ENCODE measurements at places on chromosomes 16 and 17.

DNA sequence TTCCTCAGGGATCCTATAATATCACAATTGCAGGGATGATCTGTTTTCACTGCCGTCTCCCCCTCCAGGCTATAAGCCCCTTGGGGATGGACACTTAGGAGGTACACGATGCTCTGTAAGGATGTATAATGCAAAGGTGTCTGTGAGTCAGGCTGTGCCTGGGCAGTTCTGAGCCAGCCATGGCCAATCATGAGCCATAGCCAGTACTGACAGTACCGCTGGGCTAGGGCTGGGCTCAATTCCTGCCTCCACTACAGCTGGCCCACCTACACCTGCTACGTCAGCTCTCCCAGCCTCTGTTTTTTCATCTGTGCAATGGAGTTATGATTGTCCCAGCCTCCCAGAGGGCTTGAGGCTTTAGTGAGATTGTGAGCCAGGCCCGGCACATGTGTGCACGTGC lies 2.8 kb upstream of the WNT9B start:
- no peak for DNase-seq

DNA sequence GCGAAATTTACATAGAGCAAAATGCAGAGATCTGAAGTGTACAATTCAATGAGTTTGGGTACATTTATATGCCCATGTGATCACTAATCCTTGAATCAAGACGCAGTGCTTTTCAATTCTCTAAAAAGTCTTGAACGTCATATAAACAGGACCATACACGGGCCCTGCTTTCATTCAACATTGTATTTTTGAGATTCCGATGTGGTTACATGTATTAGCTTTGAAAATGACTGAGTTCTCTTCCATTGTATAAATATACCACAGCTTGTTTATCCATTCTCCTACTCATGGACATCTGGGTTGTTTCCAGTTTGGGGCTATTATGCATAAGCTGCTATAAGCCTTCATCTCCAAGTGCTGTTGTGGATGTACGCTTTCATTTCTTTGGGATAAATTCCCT lies 45.5 kb downstream of the ZCCHC14 start:
- DNase-seq, result no peak

- no peak for DNase-seq
Measured at GRCh38 chr17:4920351-4921048, 11.6 kb upstream of the GP1BA start.

DNA sequence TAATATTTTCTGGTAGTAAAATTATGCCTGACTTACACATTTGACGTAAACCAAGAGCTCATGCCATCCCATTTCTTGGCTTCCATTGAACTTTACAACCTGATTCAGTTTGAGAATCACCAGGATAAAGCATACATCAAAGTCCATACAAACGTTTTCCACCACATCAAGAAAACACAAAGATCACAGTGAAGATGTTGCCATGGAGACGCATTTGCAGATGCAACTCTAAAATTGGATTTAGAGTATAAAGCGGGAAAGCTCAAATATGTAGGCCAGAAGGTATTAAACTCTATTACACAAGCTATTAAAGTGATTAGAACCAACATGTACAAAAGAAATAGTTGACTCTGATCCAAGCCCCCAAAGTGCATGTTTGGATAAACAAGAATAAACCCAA lies 10.4 kb downstream of the C16orf46 start:
- DNase-seq, result no peak

DNA sequence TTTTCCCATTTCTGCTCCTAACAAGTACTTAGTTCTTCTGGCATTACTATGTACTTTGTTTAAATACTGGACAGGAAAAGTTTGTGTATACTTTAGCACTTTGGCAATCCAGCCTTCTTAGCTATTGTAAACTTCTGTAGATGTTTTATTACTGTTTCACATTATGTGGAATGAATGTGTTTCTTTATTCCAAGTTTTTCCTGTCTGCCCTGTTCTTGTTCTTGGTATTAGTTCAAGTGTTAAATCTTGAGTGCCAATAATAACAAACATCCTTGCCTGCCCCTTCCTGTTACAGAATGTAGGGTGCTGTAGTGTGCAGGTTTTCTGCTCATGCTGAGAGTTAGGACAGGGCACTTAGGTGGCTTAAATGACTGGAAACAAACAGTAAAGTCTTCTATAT lies 7.3 kb upstream of the CAPNS2 start:
- no peak for DNase-seq
